Stimulated activated CD8-positive, alpha-beta memory T cell treated with anti-CD3 and anti-CD28 coated beads, Interleukin-2, amount 100 ng/mL, for 1 hour (primary cell): ENCODE measurements at places on chromosomes 5 and 9.

DNA sequence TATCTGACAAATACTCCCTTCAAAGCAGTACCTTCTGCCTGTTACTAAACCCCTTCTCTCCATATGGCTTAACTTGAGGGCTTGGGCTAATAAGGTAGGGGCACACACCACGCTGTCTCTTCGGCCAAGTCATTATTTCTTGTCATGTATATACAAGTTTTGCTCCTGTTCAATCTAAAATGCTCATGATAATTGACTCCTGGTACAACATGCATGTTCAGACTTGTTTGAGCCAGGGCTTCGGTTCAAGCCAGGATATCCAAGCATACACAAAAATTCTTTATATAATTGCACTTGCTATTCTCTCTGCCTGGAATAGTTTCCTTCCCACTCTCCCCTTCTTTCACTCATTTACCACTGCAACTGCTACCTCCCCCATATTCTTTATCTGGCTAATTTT is 756.0 kb upstream of the C9orf72 start:
- no peak for DNase-seq

- no peak for DNase-seq
These were observed 246.0 kb upstream of the NUDT12 start for GRCh38 chr5:103808464-103809106.

DNA sequence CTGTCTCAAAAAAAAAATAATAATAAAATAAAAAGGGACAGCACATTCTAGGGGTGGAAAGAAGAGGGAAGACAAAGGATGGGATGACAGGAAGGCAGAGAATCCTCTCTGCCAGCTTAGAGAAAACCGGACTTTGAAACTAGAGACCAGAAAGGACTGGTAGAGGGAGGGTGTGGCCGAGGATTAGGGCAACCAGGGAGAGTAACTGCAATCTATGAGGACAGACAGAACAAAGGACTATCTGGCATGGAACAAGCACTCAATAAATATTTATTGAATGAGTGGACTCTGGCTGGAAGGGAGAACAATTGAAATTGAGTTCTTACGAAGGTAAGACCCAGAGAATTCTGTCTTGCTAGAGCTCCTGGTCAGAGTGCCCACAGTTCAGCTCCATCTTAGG is 2.4 kb downstream of the GBA2 start:
- DNase-seq, result no peak

GRCh38 chr5:149581931-149582768 is 852 bp downstream of the ARHGEF37 start:
- no peak for DNase-seq

- DNase-seq, result no peak
These were observed 19.2 kb upstream of the UGCG start for GRCh38 chr9:111877420-111877819.

DNA sequence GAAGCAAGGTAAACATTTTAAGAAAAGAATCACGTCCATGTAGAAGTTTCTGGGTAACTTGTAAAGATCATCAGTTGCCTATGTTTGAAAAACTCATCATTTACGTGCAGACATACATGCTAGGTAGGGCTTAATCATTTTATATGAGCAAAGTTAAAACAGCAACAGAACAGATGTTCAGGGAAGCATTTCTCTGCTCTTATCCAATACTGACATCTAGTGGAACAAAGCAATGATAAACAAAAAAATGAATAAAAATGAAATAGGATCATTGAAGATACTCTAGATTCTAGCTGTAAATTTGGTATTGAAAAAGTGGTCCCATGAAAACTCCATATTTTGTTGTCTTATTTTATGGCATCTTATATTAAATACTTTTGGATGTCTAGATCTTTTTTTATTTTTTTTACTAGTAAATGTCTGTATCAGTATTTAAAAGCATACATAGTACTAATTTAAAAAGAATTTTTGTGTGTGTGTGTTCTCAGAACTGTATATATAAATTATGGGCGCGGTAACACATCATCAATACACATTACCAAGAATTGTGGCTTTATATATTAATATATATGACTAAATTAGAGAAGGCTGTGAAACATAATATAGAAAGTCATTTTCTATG is 1050.2 kb downstream of the CDH12 start:
- DNase-seq, result no peak

- peak; percentile 70 for DNase-seq
These were observed 117.2 kb downstream of the RXRA start for GRCh38 chr9:134443174-134444037.

- no peak for DNase-seq
These were observed 8.6 kb downstream of the CACFD1 start for GRCh38 chr9:133468374-133468773.

GRCh38 chr5:135240781-135241360 is 158.2 kb downstream of the MACROH2A1 start:
- DNase-seq, result no peak

- no peak for DNase-seq
These were observed 102.6 kb upstream of the COL5A1 start for GRCh38 chr9:134538856-134539566.

- no peak for DNase-seq
These were observed 45.9 kb upstream of the HMCN2 start for GRCh38 chr9:130219661-130220096.

DNA sequence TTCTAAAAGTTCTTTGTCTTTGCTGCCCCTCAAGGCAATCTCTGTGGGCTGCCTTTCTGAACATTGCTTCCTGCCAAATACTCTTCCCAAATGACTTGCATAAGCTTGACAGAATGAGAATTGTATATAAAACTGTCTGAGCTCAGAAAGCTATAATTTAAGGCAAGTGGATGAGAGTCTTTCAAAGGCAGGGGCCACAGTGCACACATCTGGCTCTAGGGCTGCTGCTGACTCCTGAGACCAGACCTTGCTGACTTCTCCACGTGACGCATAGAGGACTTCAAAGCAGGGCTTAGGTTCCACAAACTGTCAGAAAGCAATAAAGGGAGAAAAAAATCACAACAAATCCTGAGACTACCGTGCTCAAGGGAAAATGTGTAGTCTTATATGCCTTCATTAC is 79.4 kb upstream of the DIRAS2 start:
- no peak for DNase-seq

GRCh38 chr5:132673488-132673887 is 301 bp upstream of the IL4 start:
- no peak for DNase-seq

DNA sequence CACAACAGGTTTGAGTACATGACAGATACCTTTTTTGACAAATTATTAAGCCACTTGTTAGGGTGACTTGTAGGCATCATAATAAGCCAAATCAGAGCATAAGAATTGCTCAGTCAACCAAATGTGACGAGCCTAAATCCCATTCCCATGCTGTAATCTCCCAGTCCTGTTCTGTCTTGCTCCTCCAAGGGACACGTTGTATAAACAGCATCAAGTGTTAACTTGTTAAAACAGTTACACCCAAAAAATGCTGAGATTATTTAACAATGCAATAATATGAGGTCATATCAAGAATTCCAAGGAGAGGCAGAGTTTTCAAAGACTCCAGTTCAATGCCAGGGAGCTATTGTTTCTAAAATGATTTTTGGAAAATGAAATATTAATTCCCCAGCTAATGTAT is 76.2 kb downstream of the SH3TC2 start:
- DNase-seq, result no peak

GRCh38 chr5:160601046-160601445 is 179.4 kb downstream of the PTTG1 start:
- DNase-seq, result no peak

- no peak for DNase-seq
These were observed 25.3 kb upstream of the RNU6ATAC start for GRCh38 chr9:134189470-134190231.

DNA sequence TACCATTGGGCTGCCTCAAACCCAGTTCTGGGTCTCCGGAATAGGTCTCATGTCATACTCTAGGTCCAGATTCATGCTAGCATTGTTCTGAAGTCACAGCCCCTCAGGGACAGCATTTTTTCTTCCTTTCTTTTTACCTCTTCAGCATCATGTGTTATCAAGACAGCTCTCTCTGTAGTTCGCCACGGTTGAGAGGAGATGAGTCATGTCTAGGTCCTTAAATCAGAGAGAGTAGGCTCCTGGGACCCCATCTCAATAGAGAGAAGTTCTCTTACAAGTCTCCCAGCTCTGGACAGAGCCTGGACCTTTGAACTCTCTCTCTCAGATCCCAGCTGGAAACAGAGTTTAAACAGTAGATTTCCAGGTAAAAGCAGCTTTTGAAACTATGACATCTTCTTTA is 332.4 kb upstream of the CD180 start:
- DNase-seq, result no peak

DNA sequence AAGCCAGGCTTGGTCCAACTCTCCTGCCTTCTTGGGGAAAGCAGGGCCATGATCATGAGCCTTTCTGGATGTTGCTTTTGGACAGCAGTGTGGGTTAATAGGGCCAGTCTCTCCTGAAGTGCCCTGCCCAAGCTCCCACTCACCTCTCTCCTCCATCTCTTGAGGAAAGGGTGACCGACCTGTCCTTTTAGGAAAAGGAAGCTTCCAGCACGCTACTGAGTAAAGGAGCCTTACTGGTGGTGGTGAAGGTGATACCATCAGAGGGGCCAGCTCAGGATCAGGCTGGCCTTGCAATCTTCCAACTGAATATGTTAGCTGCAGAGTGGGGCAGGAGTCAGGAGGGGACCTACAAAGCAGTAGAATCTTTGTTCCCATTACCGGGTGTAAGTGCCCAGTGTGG is 2.2 kb upstream of the RGS3 start:
- DNase-seq, result no peak
